ENCODE measurements at places on chromosomes 16 and 17. TPM values are rescaled to one million over a fixed set of nuclear protein-coding genes. Genes with fewer than 3 reads are reported as not detected.
A peak's percentile ranks its signal among the peaks of the same experiment; 100 is the strongest.

DNA sequence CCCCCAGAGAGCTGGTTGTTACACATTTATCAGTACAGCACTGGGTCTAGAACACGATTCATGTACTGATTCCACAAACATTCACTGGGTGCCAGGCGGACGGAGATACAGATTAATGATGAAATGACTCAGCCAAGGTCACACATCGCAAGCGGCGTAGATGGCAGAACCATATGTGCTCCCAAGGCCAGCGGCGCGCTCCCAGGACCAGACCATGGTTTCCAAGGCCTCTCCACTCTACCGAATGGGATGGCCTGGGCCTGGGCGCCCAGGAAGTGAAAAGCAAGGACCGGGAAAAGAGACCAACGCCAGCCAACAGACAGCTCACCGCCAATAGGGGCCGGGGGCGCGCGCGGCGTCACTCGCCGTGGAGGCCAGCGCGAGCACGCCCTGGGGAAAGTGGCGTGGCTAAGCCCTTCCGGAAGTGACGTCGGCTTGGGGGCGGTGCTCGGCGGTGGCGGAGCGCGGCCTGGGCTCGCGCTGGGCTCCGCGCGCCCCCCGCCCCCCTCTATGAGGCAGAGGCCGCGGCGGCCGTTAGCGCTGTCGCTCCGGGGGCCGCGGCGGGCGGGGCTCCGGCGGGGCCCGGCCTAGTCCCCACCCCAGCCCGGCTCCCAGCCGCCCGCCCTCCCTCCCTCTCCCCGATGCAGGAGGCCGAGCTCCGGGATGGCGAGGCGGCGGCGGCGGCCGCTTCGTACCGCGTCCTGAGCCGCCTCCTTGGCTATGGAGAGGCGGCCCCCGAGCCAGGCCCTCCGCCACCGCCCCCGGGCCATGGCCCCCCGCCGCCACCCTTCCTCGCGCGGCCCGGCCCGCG lies at the start of gene SOCS7:
SOCS7 (plus strand) TSS at position 433 of the 811 bp plus-strand sequence; CDS start at position 642, 209 bp downstream.
- peak within 1 kb of the TSS; percentile 78 for H3K27ac ChIP-seq
- H3K4me3 ChIP-seq = peak within 1 kb of the TSS; percentile 81
- H3K27me3 ChIP-seq = no peaks in the 10 kb centered on the region
- peak; percentile 90 for DNase-seq

Gene ITGAX
- total RNA-seq = 1.9 TPM

- no peak overlapping the region for H3K27ac ChIP-seq
- no peak for DNase-seq
- H3K36me3 ChIP-seq = no peaks in the 10 kb centered on the region
- H3K4me3 ChIP-seq = no peak overlapping the region
- H3K27me3 ChIP-seq = no peaks in the 10 kb centered on the region
- H3K4me1 ChIP-seq = peaks cover 5% of the 10 kb centered on the region
Observed at GRCh38 chr17:74964246-74964761, 8.3 kb downstream of the HID1 start.

DNA sequence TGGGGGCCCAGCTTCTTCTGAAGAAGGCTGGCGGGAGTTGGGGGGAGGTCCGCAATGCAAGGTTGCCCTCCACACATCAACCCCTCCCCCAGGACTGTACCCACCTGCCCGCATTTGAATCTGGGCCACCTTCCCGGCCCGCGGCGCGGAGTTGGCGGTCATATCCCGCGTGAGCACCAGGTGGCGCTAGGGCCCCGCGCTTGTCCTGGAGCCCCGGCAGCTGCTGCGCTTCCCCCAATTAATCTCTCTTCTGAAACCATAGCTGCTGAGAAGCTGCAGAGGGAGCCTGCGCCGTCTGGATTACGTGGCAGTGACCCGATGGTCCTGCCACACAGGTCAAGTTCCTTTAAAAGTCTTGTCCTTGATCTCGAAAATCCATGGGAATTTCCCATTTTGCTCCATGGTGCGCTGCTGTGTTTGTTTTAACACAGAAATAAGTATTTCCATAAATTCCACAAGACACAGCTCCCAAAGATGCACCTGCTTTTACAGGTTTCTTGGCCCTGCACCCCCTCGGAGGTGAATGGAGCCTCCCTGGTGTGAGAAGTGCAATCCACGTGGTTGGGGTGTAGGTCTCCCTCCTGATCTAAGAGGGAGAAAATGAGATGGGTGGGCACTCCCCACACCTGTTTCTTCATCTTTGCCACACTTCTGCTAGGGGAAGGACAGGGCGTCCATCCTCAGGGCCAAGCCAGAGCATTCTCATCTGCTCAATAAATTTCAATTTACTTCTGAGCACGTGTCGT lies 22.1 kb downstream of the COX4I1 start:
- no peaks in the 10 kb centered on the region for H3K36me3 ChIP-seq
- H3K4me1 ChIP-seq = no peaks in the 10 kb centered on the region
- H3K4me3 ChIP-seq = no peak overlapping the region

DNA sequence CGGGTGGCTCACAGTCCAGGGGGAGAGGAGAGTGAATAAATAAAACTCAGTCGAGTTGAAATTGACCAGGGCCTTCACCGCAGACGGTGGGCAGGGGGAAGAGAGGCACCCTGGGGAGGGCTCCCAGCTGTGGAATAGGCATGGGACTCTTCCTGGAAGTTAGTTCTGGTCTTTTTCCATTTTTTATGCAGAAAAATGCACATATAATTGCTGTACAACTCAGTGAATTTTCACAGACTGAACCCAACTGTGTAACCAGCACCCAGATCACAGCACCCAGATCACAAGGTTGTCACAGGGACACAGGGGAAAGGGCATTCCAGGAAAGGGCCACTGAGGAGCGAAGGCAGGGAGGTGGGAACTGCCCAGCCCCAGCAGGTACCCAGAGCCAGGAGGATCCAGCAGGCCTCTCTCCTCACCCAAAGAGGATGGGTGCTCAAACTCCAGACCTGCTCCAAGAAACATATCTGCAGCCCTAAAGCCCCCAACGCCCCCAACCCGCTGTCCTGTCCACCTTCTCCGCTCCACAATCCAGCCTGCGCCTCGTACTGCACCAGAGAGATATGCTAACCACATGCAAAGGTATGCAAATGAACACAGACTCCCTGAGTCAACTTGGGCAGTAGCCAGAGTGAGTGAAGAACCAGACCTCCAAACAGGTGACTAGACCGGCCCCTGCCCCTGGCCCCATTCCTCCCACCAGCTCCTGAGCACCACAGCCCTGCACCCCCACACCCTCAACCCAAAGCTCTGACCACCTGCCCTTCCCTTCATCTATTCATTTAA lies 29.1 kb upstream of the EIF1 start:
- no peaks in the 10 kb centered on the region for H3K27me3 ChIP-seq
- no peak for DNase-seq
- H3K4me1 ChIP-seq = peaks cover 4% of the 10 kb centered on the region
- no peak overlapping the region for H3K27ac ChIP-seq

GRCh38 chr17:49592263-49592662 lies 16.6 kb downstream of the NXPH3 start:
- H3K36me3 ChIP-seq = peaks cover 25% of the 10 kb centered on the region
- H3K27ac ChIP-seq = no peak overlapping the region
- H3K4me3 ChIP-seq = no peak overlapping the region
- no peaks in the 10 kb centered on the region for H3K27me3 ChIP-seq
- no peak for DNase-seq
- H3K4me1 ChIP-seq = no peaks in the 10 kb centered on the region

- DNase-seq = no peak
- H3K4me1 ChIP-seq = peaks cover 7% of the 10 kb centered on the region
Observed at GRCh38 chr17:44909681-44910144, 5.6 kb downstream of the GFAP start.

- H3K4me3 ChIP-seq = no peak overlapping the region
- no peaks in the 10 kb centered on the region for H3K36me3 ChIP-seq
- no peak overlapping the region for H3K27ac ChIP-seq
- peak; percentile 54 for DNase-seq
- H3K4me1 ChIP-seq = no peaks in the 10 kb centered on the region
- peaks cover 4% of the 10 kb centered on the region for H3K27me3 ChIP-seq
Observed at GRCh38 chr17:13508896-13509295, 92.8 kb downstream of the HS3ST3A1 start.

DNA sequence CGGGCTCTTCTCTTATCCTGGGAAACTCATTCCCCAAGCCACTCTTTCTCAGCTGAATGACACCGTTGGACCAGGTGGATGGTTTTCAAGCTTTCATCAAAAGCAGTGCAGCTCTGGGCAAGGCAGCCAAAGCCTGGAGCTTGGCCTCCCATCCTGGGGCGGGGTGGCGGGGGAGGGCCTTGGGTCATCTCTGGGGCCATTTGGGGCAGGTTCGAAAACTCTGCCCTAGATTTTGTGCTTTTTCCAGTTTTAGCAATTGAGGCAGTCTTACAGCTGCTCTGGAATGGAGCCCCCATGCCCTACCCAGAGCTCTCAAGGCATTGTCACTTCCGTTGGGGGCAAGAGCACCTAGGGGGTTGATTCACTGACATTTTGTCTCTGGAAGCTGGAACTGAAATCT lies 9.1 kb downstream of the MPRIP start:
- H3K4me3 ChIP-seq = no peak overlapping the region
- DNase-seq = no peak
- H3K27ac ChIP-seq = no peak overlapping the region
- peaks cover 34% of the 10 kb centered on the region for H3K4me1 ChIP-seq
- no peaks in the 10 kb centered on the region for H3K27me3 ChIP-seq
- no peaks in the 10 kb centered on the region for H3K36me3 ChIP-seq

Gene ZFP1
- total RNA-seq = 14.2 TPM

- H3K36me3 ChIP-seq = no peaks in the 10 kb centered on the region
- no peak overlapping the region for H3K27ac ChIP-seq
- H3K4me1 ChIP-seq = no peaks in the 10 kb centered on the region
- H3K27me3 ChIP-seq = no peaks in the 10 kb centered on the region
- H3K4me3 ChIP-seq = no peak overlapping the region
Observed at GRCh38 chr16:57783116-57783515, 19.2 kb downstream of the KIFC3 start.

- H3K36me3 ChIP-seq = peaks cover under 1% of the 10 kb centered on the region
- peak overlapping the region; percentile 60 for H3K27ac ChIP-seq
- H3K4me1 ChIP-seq = peaks cover 26% of the 10 kb centered on the region
- peak; percentile 11 for DNase-seq
- H3K4me3 ChIP-seq = peak overlapping the region; percentile 61
Observed at GRCh38 chr16:30561089-30561816, 3.1 kb upstream of the ZNF764 start.

- H3K4me3 ChIP-seq = no peak overlapping the region
- peaks cover 5% of the 10 kb centered on the region for H3K27me3 ChIP-seq
- no peak overlapping the region for H3K27ac ChIP-seq
- peaks cover 12% of the 10 kb centered on the region for H3K4me1 ChIP-seq
Observed at GRCh38 chr17:8019665-8020650, 17.5 kb downstream of the GUCY2D start.

DNA sequence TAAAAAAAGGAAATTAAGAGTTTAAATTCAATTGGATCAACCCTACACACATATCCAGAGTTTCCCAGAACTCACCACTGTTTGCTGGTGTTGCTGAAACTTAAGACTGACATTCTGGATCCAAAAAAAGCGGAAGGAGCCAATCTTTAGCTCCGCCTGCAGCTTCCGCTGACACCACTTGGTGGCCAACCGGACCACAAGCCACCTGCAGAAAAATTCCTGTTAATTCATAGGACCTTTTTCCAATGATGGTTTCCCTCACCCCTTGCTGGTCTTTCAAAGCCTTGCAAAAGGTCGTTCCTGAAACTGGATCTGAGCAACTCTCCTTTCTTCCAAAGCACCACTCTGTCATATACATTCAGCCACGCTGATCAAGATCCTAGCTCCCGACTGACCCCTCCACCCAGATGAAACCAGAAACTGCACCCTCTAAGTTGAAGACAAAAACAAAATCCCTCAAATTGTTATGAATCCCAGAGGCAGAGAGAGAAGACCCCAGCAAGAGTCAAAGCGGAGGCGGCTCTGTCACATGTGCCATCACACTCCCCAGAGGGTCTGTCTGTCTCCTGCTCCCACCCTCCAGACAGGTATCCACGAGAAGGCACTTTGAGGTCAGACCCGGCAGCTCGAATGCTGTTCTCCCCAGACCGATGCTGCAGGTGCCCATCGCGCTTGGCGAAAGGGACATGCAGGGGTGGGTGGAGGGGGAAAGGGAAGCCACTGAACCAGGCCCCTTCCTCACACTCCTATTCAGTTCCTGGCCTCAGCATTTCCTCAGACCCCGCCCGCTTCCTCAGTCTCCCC lies 773 bp downstream of the BLTP2 start:
- H3K27ac ChIP-seq = peak overlapping the region; percentile 94
- H3K4me1 ChIP-seq = peaks cover 41% of the 10 kb centered on the region
- peaks cover 43% of the 10 kb centered on the region for H3K36me3 ChIP-seq
- no peaks in the 10 kb centered on the region for H3K27me3 ChIP-seq

DNA sequence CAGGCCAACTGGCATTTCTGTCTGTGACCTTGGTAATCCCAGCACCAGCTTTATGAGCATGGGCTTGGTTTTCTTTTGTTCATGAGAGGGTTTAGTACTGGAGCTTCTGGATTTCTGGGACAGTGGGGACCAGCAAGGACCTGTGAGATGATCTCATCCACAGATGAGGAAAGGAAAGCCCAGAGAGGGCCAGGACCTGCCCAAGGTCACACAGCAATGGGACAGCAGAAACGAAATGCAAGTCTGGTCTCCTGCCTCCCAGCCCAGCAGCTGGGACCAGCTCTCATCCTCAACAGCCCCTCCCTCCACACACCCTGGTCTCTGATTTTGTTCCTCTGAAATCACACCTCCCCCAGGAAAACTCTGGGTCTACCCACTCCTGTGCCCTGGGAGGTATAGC lies 7.2 kb downstream of the SPPL2C start:
- no peak overlapping the region for H3K4me3 ChIP-seq
- H3K4me1 ChIP-seq = no peaks in the 10 kb centered on the region
- no peak overlapping the region for H3K27ac ChIP-seq
- peaks cover 3% of the 10 kb centered on the region for H3K27me3 ChIP-seq

GRCh38 chr17:79629548-79630049 lies 18.7 kb upstream of the RBFOX3 start:
- H3K4me3 ChIP-seq = no peak overlapping the region
- DNase-seq = no peak

Gene FAM234A
- 26.5 TPM for total RNA-seq

- no peaks in the 10 kb centered on the region for H3K27me3 ChIP-seq
- no peaks in the 10 kb centered on the region for H3K36me3 ChIP-seq
- DNase-seq = no peak
- H3K4me1 ChIP-seq = no peaks in the 10 kb centered on the region
Observed at GRCh38 chr17:17606416-17607000, 15.0 kb upstream of the PEMT start.

DNA sequence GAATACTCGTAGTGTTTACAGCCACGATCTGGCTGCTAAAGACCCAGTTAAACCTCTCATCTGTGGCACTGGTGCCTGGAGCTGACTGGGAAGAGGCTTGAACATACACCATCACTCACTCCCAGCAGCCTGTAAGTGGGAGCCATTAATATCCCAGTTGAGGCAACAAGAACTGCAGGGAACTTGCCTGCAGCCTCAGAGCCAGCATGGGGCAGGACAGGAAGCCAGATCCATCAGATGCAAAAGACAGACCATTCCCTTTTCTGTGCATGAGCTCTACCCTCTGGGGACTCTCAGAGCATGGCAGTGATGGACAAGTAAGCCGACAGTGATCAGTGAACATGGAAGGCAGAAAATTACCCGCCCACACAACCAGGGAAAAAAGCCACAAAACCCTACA lies 91.8 kb downstream of the TMEM132E start:
- no peak overlapping the region for H3K4me3 ChIP-seq
- no peaks in the 10 kb centered on the region for H3K36me3 ChIP-seq
- DNase-seq = no peak
- H3K4me1 ChIP-seq = no peaks in the 10 kb centered on the region
- no peak overlapping the region for H3K27ac ChIP-seq

Gene HOXB6
- total RNA-seq = not detected

Gene RNF112
- total RNA-seq = 0.39 TPM

All from CD4-positive, CD25-positive, alpha-beta regulatory T cell (primary cell).